Right renal cortex interstitium (tissue), 3 donors: ENCODE measurements at places on chromosomes 1 and 21.
A peak's percentile ranks its signal among the peaks of the same experiment; 100 is the strongest.

GRCh38 chr1:59506952-59507351 lies 210.1 kb downstream of the FGGY start:
- no peak for DNase-seq

DNA sequence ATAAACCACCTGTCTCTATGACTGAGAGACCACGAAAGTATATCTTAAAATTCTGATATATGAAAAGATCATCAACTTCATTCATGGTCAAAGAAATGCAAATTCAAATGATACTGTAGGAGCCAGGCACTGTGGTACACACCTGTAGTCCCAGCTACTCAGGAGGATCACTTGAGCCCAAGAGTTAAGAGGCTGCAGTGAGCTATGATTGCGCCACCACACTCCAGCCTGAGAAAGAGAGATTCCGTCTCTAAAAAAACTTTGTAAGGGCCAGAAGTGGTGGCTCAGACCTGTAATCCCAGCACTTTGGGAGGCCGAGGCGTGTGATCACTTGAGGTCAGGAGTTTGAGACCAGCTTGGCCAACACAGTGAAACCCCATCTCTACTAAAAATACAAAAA lies 17.0 kb downstream of the RERE start:
- no peak for DNase-seq

- no peak for DNase-seq
Measured at GRCh38 chr1:231808990-231809389, 182.4 kb downstream of the DISC1 start.

- no peak for DNase-seq
Measured at GRCh38 chr1:100249155-100249536, 488 bp downstream of the DBT start.

DNA sequence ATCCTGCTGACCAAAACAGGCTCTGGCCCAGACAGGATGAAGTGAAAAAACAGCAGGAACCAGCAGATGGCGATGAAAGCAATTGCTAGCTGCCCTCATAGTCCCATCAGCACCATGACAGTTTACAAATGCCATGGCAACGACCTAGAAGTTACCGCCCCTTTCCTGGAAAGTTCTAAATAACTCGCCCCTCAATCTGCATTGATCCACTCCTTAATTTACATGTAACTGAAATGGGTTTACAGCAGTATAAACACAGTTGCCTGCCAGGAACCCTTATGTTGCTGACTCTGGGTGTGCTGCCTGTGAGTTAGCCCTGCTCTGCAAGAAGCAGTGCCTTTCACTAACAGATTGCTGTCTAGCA lies 65.5 kb upstream of the CR1L start:
- no peak for DNase-seq

- no peak for DNase-seq
Measured at GRCh38 chr1:26838474-26839338, 12.2 kb downstream of the ZDHHC18 start.

- DNase-seq, result peak; percentile 15
Measured at GRCh38 chr1:39575191-39576015, 1.2 kb downstream of the PABPC4 start.

DNA sequence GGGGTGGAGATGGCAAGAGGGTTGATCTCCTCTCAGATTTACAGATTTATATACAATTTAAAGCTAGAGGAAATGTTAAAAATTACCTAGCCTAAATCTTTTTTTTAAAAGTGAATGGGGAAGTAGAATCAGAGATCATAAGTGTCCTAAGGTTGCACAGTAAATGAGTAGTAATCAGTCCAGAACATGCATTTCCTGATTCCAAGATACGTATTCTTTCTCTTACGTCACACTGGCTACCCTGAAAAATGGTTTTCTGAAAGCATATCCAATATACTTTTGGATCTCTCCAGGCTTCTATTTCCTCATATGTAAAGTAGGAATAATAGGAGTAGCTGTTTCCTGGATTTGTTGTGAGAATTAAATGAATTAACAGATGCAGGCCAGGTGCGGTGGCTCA lies 11.7 kb downstream of the GADD45A start:
- DNase-seq, result no peak

DNA sequence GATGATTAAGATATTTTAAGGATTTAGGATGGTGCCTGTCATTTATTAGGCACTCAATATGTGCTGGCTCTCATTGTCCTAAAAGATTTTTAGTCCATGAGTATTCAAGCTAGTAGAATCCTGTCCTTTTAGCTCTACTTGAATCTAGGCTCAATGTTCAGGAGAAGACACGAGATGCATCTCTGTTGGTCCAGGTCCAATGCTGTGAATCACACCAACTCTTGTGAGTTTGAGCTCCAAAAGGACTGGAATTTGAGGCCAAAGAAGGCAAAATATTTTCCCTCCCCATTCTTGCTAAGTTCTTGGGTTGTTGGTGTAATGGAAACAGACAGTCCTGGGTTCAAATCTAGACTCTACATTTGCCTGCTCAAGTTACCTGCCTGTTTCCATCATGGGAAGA lies 1.4 kb upstream of the PODN start:
- no peak for DNase-seq

DNA sequence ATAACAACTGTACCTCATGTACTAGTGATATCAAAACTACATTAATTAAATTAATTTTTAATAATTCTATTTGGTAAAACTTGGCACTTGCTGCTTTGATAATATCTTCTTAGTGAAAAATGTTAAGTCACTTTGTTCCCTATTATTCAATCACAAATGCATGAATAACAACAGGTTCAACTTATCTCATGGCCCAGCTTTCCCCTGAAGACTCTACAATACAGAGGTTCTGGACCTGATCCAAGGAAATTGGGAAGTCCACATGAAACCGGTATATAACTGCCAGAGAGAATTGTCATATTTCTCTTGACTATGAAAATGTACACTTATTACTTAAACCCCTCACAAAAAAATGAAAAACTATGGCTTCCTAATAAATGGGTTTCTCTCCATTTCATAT lies 33.9 kb upstream of the PTPRC start:
- no peak for DNase-seq

DNA sequence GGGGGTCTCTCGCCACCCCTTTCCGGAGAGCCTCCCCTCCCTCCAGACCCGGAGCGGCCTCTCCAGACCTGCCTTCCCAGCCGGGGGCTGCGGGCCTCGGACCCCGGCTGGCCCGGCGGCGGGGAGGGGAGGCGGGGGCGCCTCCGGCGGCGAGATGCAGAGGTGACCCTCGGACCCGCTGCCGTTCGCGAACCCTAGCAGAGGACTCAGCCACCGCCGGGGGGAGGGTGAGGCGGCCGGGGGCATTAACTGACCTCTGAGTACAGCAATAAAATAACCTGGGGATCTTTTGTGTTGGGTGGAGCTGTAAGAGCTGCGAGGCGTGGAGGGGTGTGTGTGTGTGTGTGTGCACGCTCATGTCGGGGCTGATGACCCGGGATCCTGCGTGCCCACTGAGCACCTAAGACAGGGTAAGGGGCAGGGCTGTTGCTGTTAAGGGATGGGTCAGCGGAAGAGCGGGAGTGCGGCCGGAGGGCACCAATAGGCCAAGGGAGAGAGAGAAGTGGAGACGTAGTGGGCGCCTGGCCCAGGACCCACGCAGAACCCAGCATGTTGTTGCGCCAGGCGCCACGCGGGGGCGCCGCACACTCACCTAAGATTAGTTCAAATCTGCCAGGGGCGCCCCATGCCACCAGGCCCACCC lies 6.3 kb downstream of the HAPLN2 start:
- no peak for DNase-seq

GRCh38 chr1:28244549-28245251 lies 8.8 kb downstream of the ATP5IF1 start:
- DNase-seq, result no peak

GRCh38 chr1:233368106-233368788 lies 40.7 kb downstream of the MAP3K21 start:
- DNase-seq, result no peak

- DNase-seq, result no peak
Measured at GRCh38 chr1:7491109-7491817, 279.8 kb upstream of the VAMP3 start.

DNA sequence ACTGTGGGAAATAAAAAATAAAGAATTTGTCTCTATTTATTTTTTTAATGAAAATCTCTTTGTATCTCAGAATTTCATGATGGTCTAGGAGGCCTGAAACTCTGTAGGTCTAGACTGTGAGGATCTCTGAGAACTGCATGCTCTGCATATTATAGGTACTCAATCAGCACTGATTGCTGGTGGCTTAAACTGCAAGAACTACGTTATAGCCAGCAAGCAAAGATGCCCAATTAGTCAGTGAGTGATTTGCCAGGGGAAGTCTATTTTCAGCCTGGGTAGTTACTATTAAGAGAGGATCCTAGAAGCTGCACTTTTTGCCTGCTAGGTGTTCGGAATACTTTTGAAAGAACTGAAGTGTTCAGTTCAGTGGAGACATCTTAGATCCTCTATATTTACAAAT lies 87.4 kb downstream of the GPR52 start:
- DNase-seq, result no peak

GRCh38 chr1:43867976-43868740 lies 65.4 kb upstream of the ARTN start:
- no peak for DNase-seq

GRCh38 chr1:214281720-214282629 lies 1.0 kb downstream of the SMYD2 start:
- DNase-seq, result no peak

GRCh38 chr1:190942475-190942874 lies 464.8 kb upstream of the BRINP3 start:
- DNase-seq, result no peak

GRCh38 chr1:227315629-227316346 lies 2.5 kb downstream of the CDC42BPA start:
- DNase-seq, result no peak

GRCh38 chr1:233252441-233252840 lies 43.1 kb downstream of the PCNX2 start:
- DNase-seq, result no peak

- DNase-seq, result no peak
Measured at GRCh38 chr1:211737115-211738035, 62.0 kb upstream of the NEK2 start.

GRCh38 chr1:37137601-37138000 lies 103.3 kb upstream of the GRIK3 start:
- no peak for DNase-seq

GRCh38 chr1:91572044-91572443 lies 71.4 kb downstream of the CDC7 start:
- no peak for DNase-seq

- no peak for DNase-seq
Measured at GRCh38 chr1:230167419-230167852, 100.4 kb downstream of the GALNT2 start.

GRCh38 chr1:184010788-184011187 lies 26.7 kb downstream of the COLGALT2 start:
- DNase-seq, result no peak

GRCh38 chr1:224052772-224053171 lies 61.1 kb upstream of the FBXO28 start:
- DNase-seq, result no peak

GRCh38 chr1:5836776-5837440 lies 155.3 kb downstream of the NPHP4 start:
- no peak for DNase-seq

DNA sequence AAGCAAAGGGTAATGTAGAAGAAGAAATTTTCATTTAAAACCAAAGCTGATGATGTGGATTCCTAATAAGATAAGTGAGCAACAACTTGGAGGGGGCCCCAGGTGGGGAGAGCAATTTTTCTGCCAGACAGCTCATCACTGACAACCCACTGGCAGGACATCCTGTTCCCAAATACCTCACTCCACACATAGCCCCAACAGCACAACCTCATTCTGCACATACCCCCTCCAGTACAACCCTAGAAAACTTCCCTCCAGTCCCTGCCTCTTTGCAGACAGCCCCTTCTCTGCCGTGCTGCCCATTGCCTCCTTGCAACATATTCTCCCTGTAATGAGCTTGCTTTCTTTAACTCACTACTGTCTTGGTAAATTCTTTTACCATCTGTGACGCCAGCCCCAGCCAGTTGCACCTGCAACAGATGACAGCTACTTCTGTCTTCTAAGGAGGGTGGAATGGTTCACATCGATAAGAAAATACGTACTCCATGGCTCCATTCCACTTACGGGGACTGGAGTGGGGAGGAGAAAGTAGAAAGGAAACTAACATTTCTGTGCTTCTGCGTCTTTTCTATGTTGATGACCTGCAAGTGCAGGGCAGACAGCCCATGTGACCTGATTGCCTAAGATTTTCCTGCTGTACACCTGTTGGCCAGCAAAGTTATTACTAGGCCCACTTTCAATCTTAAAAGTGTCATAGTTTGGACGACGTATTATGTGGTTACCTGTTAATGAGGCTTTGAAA lies 14.7 kb downstream of the RHEX start:
- DNase-seq, result no peak

- DNase-seq, result no peak
Measured at GRCh38 chr1:211632808-211633523, 42.5 kb downstream of the NEK2 start.

DNA sequence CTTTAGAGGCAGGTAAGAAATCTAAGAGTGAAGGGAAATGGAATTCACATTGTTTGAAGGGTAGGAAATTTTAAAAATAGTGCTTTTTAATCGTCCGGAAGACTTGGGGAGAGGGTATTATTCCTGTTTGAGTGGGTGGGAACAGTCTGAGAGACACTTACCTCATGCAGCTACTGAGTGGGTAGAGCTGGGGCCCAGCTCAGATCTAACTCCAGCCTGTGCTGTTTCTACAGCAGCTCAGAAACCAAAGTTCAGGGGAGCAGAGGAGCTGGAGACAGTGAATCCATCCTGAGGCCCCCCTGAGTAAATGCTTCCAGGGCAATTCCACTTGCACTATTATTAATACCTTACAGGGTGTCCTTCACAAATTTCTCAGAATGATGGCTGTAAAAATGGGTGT lies 63.8 kb downstream of the FGGY start:
- DNase-seq, result no peak

DNA sequence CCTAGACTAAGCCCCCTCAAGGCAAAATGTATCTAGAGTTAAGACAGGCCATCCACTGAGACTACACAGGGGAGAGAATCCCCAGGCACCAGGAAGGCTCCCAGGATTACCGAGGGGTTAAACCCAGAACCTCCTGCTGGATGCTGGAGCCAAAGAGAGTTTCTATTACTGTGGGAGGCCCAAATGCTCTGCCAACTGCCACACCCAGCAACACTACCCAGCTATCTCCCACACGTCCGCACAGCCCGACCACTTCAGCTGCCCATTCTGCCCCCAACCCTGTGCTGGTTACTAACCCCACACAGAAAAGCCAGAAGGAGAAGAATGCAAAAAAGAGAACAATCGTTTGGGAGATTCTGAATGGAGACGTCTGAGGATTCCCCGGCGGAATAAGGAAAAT lies 63.6 kb downstream of the CD46 start:
- no peak for DNase-seq

GRCh38 chr1:114176366-114176765 lies 22.7 kb upstream of the SYT6 start:
- no peak for DNase-seq

- DNase-seq, result no peak
Measured at GRCh38 chr1:112589766-112590165, 29.2 kb downstream of the ST7L start.

GRCh38 chr21:44539991-44540666 lies at the start of gene KRTAP10-1:
TSS of gene KRTAP10-1 (minus strand) at chr21:44540195. CDS start at chr21:44540150, 45 bp downstream.
- no peak for DNase-seq

GRCh38 chr1:18606443-18607288 lies 24.0 kb upstream of the PAX7 start:
- DNase-seq, result peak; percentile 38

- DNase-seq, result no peak
Measured at GRCh38 chr1:22105611-22106207, 37.2 kb downstream of the WNT4 start.
